Right lung (tissue), 10 donors: ENCODE measurements at places on chromosomes 2 and 18.

DNA sequence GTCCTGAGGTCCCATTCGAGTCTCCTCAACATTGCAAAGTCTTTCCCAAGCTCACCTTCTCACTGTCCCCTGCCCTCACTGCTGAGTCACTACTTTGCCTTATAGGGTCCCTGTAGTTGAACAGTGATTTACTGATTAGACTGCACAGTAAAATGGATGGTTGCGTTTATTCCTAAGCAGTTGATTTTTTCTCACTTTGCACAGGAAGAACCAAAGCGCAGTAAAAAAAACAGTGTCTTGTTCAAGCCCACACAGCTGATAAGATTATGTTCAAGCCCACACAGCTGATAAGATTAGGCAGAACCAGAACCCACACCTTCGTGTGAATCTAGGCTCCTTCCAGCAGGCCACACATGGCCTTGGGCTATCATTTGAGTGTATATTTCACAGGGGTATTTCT, 215.3 kb upstream of the COPS8 start:
- no peak for DNase-seq

DNA sequence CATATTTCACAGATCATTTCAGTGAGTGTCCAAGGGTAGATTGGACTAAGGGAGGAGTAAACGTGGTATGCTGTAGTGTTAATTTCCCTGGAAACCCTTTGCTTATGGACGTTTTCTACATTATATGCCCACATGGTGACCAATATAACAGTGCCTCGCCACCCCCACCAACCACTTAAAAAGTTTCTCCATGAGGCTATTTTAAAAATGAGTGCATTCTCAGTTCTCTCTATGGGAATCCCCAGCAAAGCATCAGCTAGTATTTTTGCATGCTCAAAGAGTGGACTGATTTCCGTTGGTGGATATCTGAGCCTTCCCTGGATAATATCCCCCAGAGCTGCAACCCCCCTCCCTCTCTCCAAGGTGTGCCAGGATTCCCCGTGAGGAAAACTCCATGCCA, 73.2 kb downstream of the TGFA start:
- DNase-seq = no peak

- DNase-seq = no peak
These were observed 3.5 kb downstream of the RBM43 start for GRCh38 chr2:151258121-151258520.

DNA sequence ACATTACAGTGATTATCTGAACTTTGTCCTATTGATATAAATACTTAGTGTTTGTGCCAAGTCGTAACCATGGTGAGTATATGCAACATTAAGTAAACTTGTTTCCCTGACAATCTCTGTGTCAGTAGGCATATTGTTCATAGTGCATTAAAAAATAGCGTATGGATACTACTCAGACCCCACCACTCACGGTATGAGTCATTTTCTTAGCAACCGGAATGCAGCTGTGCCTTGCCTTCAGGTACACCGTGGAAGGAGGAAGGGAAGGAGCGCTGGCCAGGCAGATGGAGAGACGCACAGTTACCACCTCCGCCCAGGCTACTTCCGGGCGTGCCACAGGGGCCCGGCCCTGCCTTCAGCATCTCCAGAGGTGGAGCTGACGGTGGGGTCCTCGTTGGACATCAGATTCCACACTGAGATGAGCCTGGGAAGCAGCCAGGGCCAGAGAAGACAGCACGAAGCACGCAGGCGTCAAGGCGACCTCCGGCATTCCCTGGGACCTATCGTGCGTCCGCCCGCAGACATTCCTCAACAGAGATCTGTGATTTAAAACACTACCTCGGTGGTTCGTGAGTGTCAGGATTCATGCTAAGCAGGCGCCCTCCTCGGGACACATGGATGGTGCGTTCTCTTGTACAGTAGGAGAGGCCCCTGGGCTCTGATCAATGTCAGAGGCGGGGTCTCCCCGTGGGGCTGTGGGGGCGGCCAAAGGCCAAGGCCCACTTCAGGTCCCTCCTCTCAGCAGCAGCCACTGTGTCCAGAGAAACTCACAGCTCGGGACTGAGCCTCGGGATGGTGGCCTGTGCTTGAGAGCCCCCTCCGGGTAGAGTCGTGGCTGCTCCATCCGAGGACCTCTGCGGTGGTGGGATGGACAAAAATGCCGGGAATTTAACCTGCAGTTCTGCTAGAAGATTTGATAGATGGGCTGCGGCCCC, 82.2 kb upstream of the HDAC4 start:
- DNase-seq = peak; percentile 61

- DNase-seq = no peak
These were observed 118.8 kb downstream of the MEP1B start for GRCh38 chr18:32308493-32309120.

DNA sequence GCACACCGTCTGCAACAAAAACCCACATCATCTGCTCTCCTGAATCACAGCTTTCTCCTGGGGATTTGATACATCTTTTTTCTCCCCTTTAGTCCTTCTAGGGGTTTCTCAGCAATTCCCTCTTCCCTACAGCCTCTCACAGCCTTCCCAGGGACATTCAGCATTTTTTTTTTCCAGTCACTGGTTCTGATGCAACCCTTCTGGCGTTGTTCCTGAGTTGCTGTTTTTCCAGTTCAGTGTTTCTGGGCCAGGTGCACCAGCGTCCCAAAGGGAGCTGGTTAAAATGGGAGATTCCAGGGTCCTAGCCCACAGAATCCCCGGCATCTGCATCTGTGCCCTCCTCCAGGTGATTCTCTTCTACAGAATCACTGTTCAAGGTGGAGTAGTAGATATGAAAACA, 36.1 kb downstream of the ADCY3 start:
- no peak for DNase-seq
